ENCODE measurements at places on chromosomes 7 and 10.
A peak's percentile ranks its signal among the peaks of the same experiment; 100 is the strongest.

- no peak for DNase-seq
Measured at GRCh38 chr7:66415659-66416265, 210.6 kb downstream of the TPST1 start.

GRCh38 chr10:73246322-73246645 is 771 bp downstream of the DNAJC9 start:
- no peak for DNase-seq

DNA sequence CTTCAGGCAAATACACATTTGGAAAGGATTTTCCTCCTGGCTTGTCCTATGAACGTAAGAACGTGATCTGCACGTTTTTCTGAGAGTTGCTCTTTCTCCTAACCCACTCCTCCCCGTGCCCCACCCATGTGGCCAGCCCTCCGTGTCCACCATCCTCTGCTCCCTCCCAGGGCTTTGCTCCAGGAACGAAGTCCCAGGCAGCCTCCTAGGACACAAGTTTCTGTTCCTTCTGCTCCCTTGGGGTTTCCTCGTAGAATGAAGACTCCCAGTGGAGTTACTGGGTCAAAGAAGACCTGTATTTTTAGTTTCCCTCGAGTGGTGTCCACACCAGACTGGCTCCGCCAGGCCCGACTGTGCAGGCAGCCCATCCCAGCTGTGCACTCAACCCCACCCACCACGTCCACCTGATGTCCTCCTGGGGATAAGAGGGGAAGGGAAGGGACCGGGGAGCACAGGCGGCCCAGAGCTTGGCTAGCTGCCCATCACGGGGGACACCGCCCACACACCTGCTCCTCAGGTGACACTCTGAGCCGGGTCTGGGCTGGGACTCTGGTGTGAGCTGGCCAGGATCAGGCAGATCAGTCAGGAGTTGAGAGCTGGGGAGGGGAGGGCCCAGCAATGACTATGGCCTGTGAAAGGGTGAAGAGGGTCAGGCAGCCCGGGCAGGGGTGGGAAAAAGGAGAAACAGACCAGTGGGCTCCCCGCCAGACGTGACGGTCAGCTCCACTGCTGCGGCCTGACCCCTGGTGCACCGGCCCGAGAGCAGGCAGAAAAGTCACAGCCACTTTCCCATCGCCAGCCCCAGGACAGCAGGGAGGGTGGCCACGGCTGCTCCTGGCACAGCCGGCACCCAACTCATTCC is 54.3 kb upstream of the PPP2R2D start:
- no peak for DNase-seq

DNA sequence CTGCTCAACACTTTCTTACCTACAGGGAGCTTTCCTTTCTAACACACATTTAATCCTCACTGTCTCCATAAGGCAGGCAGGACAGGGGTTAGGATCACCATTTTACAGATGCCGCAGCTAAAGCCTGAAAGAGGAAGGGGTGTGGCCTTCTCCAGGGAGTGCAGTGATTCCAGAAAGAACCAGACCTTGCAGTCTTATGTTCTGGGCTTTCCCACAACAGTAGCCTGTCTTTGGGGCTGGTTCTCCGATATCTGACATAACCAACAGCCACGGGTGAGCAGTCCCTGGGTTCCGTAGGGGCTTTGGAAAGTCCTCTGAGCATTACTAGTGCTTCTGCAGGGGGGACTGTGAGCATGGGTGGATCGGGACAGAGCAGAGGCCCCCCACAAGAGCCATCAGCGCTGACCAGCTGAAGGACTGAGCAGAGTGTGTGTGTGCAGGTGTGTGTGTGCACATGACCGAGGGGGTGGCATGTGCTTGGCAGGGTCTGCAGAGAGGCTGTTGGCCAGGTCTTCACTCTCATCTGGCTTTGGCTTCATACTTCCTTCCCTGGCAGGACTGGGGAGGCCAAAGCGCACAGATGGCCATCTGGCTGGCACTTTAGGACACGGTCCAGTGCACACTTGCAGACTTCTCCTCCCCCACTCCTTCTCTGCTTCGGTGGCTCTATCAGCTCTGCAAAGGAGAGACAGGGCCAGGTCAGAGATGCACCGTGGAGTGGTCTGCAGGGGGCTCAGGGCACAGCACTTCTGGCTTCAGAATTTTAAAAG is 400.3 kb downstream of the RPS24 start:
- DNase-seq = peak; percentile 31

GRCh38 chr7:7944619-7945282 is 23.8 kb upstream of the GLCCI1 start:
- DNase-seq = no peak

Measured in left hindlimb (tissue), 1 donor.